ENCODE measurements at places on chromosomes 5 and 9. TPM values are rescaled to one million over a fixed set of nuclear protein-coding genes. Genes with fewer than 3 reads are reported as not detected.

The PROB1 gene
- total RNA-seq: 0.83 TPM

- DNase-seq: no peak
Observed at GRCh38 chr5:90898326-90899013, 339.9 kb downstream of the ADGRV1 start.

DNA sequence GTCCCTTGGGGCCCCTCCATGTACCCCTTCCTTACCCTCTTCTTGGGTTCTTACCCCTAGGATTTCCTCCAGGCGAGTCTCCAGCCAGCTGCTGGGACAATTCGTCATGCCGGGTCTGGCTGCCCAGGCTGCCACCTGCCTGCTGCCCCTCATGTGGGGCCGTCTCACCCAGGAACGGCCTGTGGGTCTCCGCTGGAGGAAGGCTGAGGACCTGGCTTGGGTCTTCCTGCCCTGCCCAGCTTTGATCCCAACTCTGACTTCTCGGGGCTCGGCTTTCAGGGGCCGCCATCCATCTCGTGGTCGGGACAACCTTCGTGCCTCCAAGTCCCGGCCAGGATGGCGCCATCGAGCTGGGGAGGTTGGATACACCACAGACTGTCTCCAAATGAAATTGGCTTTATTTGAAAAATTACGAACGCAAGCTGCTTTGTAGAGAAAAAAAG, 38.1 kb downstream of the HMCN2 start:
- DNase-seq: no peak

GRCh38 chr9:614431-614830, 227.1 kb upstream of the DMRT1 start:
- DNase-seq: no peak

The UGT3A2 gene
- total RNA-seq: not detected

Measured in Peyer's patch (tissue), 4 donors.